GOT3 (cell line): ENCODE measurements at places on chromosomes 7 and 10.

DNA sequence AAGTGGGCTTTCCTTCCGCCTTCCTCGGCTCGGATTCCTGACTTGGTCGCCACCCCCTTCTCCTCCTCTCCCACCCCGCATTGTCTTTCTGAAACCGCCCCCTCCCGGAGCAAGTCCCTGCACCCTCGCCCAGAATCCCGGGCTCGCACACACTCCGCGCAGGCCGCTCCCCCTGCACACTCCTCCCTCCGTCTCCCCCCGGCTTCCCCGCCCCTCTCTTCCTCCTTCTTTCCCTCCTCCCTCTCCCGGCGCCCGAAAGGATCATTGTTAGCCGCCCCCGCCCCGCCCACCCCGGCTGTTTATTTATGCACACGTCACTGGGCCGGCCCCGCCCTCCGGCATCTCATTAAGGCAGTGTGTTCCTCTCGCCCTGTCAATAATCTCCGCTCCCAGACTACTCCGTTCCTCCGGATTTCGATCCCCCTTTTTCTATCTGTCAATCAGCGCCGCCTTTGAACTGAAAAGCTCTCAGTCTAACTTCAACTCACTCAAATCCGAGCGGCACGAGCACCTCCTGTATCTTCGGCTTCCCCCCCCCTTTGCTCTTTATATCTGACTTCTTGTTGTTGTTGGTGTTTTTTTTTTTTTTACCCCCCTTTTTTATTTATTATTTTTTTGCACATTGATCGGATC, at the start of gene TCF7L2:
TSS of gene TCF7L2 (plus strand) at position 373 of the 633 bp plus-strand sequence. CDS start 510 bp downstream, outside the sequence.
- DNase-seq, result peak; percentile 73

- DNase-seq, result no peak
Measured at GRCh38 chr10:17607603-17608332, 9.4 kb downstream of the HACD1 start.

DNA sequence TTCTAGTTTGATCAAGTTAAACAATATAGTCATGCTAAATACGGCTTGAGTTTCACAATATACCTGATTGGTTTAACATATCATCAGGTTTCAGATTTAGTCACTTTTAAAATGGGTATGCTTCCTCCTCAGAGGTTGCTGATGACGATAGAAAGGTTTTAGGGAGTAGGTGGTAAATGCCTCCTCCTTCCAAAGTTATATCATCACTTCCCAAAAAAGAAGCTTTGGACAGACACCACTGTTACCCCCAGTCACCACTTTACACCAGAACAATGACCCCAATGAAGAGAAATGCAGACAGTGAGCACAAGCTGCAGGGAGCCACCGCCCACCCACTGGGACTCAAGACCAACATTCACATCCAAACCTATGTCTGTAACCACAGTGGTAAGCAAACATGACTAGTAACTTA, 244.6 kb downstream of the SORCS1 start:
- no peak for DNase-seq

GRCh38 chr10:83538047-83538446, 601.3 kb upstream of the GHITM start:
- no peak for DNase-seq

DNA sequence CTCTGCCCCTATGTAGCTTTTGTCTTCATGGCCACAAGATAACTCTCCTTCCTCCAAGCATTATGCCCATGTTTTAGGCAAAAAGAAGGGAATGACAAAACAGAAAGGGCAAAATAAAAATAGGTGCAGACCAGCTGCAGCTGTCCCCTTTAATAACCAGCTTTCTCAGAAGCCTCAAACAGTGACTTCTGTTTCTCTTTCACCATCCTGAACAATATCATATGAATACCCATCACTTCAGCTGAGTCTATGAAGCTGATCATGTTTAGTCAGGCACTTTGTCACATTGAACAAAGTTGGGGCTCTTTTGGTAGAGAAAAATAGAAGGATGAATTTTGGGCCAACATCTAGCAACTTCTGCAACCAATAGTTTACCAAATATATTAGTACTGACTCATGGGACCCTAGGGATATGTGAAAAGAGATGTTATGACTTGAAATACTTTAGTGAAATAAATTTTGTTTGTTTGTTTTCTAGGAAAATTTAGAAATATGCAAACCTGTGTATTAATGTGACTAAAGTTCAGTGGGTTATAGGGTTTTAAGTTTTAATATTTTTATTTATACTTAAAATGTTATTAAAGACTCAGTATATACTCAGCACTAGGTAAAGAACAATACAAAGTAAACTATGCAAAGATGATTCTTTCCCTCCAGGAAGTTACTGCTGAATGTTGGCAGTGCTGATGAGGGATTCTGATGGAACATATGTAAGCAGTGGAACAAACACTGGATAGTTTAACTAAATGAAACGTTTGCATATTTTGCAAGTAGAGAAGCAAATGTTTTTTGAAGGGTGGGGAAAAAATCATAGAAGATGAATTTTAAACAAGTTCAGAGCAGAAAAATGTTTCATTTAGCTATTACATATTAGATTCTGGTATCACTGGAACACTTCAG, 133.7 kb downstream of the FOXP2 start:
- DNase-seq, result no peak

- DNase-seq, result no peak
Measured at GRCh38 chr7:11517853-11518252, 314.1 kb downstream of the THSD7A start.

GRCh38 chr7:54705436-54705835, 53.6 kb downstream of the SEC61G start:
- no peak for DNase-seq

DNA sequence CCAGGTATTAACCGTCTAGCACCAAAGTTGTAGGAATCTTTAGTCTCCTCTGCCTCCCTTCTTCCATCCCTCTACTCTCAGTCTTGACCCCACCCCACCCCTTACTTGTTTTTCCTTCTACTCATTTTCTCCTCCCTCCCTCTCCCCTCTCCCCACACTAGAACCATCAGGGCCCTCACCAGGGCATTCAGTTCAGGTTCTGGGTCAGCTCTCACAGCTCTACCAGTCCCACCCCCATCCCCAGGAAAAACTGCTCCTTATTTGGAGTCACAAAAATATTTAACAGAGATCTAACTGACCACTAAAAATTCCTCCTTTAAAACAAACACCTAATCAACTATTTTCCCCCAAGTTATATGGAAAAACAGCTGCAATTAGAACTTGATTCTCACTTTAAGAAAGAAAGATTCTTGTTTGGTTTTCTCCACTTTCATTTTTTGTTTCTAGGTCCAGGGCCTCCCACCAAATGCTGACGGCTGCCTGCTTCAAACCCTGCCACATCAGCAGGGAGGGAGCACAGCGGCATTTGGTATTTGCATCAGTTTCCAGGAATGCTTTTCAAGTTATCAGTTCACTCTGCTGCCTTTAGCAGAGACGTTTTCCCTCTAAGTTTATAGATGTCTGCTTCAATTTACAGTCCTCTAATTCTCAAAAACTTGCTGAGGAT, 2.8 kb upstream of the COL1A2 start:
- no peak for DNase-seq

GRCh38 chr7:122887198-122887597, 938 bp upstream of the CADPS2 start:
- DNase-seq, result no peak

- DNase-seq, result no peak
Measured at GRCh38 chr7:4201566-4201965, 480.5 kb upstream of the FOXK1 start.

- peak; percentile 67 for DNase-seq
Measured at GRCh38 chr7:66591799-66592596, 36.7 kb upstream of the KCTD7 start.

GRCh38 chr7:84354030-84354429, 159.4 kb upstream of the SEMA3A start:
- DNase-seq, result no peak

- no peak for DNase-seq
Measured at GRCh38 chr10:17209881-17210280, 8.4 kb upstream of the TRDMT1 start.

GRCh38 chr7:80819503-80819902, 99.3 kb downstream of the SEMA3C start:
- DNase-seq, result no peak

DNA sequence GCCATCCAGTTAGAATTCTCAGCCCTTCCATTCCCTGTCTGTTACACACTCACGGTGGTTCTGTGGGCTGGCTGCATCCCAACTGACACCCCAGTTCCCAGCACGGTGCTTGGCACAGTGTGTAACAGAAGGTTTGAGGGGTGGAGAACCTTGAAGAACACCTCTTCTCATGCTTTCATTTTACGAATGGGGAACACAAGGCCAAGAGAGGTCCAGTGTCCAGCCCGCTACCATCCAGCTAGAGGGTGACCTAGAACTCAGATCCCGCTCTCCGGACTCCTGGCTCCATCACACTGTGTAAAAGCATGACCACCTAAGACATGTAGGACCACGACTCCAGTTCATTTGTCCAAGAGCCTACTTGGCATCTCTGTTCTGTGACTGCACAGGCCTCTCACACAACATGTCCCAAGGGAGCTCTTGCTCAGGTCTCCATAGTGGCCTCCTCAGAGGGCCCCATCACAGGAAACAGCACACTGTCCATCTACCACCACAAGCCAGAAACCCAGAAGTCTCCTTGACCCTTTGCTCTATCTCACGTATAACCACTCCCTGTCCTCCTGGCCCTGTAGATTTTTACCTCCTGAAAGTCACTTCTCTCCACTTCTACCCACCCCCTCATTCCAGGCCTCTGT, 2.8 kb upstream of the CDH23 start:
- no peak for DNase-seq

- no peak for DNase-seq
Measured at GRCh38 chr7:111660478-111660877, 98.2 kb upstream of the IMMP2L start.

GRCh38 chr10:86888585-86889381, 68.6 kb downstream of the MMRN2 start:
- DNase-seq, result no peak

DNA sequence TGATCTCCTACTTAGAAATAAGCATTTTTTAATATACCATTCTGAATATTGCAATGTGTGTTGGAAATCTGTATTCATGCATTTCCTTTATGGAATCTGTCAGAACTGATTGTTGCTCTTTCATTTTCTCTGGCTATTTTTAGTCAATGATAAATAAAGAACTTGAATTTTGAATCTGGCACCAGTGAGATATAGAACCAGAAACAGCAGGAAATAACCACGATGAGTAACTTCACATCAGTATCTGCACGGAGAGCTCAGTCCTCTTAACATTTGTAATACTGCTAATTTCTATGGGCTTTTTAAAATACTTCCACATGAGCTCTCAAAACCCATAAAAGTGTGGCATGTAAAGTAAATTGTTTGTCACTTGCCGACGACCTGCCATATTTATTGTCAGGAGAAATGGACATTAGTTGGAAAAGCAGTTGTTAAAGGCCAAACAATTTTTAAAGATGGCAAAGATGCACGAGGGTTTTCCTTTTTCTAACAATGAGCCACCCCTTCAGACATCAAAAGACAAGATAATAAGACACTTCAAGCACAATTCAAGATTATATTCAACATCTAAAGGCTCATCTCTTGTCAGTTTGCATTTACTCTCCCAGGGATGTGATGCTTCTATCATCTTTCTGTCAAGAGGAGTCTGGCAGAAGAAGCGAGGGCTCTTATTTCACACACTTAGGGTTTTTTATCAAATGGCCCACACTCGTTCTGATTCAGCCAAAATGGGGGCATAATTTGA, 118.3 kb downstream of the POU6F2 start:
- DNase-seq, result no peak

- DNase-seq, result no peak
Measured at GRCh38 chr7:33937871-33938270, 32.5 kb downstream of the BMPER start.

DNA sequence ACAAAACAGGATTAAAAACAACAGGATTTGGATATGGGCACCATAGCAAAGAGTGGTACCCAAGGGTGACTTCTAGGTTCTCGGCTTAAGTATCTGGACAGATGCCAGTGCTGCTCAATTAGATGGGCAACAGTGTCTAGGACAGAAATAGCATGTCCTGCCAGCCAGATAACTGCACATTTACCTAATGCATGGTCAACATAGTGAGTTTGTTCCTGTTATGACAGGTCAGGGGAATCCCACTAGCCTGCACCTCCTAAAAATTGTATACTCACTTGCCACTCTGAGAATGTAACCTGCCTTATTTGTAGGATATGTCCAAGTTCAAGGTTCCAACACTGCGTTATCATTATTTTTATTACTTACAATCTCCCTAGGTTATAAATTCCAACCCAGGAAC, 471.7 kb downstream of the GRM8 start:
- DNase-seq, result no peak

DNA sequence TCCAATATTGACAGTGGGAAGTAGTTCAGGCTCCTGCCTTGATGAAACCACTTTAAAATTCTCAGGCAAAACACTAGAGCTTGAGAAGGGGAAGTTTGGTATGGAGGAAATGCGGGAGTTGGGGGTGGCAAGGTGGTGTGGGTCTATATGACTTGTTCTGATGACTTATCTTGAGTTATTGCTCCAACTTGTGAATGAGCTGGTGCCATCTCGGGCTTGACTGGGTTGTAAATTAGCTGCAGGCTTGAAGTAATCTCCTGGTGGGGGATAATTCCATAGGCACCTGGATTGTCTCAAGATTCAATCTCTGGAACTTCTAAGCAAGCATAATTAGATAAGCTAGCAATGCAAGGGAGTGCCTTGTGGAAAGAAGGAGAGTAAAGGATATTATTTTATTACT, 29.0 kb downstream of the MRPL32 start:
- no peak for DNase-seq

GRCh38 chr7:56019501-56019900, 31.7 kb downstream of the PSPH start:
- no peak for DNase-seq

DNA sequence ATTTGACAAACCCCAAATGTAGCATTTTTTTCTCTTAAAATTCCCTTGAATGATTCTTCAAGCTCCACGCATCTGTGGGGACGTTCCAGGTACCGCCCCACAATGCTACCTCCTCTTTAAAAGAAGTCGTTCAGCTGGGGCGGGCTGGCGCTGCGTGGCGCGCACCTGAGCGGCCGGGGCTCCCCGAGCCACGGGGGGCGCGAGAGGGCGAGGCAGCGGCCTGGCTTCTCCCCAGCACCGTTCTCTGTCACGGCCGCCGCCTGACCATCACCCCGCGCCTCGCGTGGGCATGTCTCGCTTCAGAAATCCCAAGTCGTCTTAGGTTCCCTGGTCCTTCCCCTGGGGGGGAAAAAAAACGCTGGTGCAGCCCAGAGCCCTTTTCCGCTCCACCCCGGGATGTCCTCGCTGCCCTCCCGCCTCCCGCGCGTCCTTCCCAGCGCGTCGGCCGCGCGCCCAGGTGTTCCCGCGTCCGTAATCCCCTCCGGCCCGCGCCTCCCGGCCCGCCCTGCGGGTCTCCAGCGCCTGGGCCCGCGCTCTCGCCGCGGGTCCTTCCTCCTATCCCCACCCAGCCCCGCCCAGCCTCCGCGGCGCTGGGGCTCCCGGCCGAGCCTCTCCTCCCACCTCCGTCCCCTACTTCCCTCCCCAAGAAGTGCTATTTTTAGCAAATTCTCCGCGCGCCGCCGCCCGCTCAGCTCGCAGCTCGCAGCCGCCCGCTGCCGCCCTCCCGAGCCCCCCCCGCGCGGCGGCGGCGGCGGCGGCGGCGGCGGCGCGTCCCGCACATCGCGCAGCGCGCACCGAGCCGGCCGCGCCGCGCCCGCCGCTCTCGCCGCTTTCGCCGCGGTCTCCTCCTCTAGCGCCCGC, 58.7 kb upstream of the PRPS1L1 start:
- no peak for DNase-seq
